ENCODE measurements at places on chromosomes 12 and 14.

- no peak for DNase-seq
Observed at GRCh38 chr12:124205405-124205804, 89.5 kb upstream of the RFLNA start.

DNA sequence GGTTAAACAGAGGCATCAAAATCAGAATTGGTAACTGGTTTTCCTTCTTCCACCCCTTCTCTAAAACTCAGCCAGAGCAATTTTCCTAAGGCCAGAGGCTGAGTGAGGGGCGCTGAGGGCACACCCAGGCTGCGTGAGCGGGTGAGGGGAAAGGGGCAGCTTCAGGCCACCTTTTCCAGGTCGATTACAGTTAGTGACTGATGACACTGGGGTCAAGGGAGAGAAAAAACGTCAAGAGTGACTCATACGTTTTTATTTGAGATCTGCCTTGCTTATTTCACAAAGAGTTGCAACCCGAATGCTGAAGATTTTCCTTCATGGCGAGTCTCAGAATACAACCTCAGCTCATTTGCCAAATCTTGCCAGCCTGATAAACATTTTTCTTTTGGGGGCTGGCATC lies 46.7 kb upstream of the EVL start:
- no peak for DNase-seq

DNA sequence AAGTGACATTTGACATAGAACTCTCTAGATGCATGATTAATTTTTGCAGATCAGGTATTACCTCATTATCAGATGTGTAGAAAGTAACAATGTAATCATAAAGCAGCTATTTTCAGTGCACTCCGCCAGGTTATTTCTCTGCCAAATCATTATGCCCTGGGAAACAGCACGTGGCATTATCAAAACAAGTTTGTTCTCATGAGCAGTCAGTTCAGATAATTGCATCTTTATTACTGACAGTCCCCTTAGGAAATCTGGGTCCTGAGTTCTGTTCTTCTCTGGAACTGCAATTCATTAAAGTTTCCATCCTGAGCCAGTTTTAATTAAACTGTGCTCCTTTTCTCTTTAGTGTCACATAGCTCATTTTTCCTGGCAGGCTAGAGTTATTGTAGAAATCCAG lies 94.7 kb upstream of the KRR1 start:
- DNase-seq = no peak

DNA sequence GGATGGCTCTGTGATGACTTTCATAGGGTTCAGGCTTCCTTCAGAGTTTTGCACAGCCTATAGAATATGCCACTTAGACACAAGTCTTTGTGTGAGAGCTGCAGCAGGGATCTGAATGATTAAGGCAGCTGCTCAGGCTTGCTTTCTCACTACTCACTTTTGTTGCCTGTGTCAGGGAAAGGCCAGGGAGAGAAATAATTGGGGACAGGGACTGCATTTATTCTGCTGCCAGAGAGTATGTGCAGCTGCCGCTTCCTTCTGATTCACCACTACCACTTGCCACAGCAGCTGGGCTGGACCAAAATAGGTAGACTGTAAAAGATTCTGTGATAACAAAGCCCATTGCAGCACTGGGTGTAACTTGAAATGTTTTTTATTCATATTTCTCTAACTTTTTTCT lies 49.7 kb downstream of the TRMT5 start:
- DNase-seq = no peak

- no peak for DNase-seq
Observed at GRCh38 chr12:68159681-68160304, at the start of gene IFNG. TSS of gene IFNG (minus strand) at chr12:68159740. CDS start at chr12:68159615, 125 bp downstream.

GRCh38 chr12:51392556-51393237 lies 1.5 kb upstream of the GALNT6 start:
- DNase-seq = no peak

GRCh38 chr12:132389026-132389425 lies 59.6 kb upstream of the GALNT9 start:
- no peak for DNase-seq

DNA sequence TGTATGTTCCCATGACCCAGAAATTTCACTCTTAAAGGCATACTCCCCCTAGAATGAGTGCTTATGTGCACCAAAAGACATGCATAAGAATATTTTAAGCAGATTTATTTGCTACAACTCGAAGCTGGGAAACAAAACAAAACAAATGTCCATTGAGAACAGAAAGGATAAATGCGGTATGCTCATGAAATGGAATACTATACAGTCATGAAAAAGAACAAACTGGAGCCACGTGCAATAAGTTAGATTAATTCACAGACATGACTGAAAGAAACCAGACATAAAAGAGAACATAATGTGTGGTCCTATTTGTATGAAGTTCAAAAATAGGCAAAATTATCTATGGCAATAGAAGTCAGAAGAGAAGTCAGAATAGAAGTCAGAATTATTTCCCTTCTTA lies 69.9 kb downstream of the TBX3 start:
- no peak for DNase-seq

DNA sequence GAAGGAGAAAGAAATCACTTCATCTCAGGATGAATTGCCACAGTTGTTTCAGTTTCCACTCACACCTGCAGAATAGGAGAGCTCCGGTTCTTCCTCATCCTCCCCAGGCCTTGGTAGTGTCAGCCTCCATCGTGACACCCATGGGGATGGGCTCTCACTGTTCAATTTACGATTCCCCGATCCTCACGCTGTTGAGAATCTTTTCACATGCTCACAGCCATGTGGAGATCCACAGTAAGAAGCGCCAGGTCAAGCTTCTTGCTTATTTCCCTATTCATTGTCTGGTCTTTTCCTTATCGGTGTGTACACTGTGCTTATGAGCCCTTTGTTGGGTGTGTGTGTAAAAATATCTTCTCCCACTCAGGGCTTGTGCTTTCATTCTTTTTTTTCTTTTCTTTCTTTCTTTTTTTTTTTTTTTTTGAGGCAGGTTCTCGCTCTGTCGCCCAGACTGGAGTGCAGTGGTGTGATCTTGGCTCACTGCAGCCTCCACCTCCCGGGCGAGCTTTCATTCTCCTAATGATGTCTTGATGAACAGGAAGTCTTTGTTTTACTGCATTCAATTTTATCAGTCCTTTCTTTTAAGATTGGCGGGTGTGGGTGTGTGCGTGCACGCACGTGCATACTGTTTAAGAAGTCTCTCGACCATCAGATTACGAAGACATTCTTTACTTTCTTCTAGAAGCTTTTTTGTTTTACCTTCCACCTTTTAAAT lies 21.5 kb downstream of the RIN3 start:
- DNase-seq = no peak

- no peak for DNase-seq
Observed at GRCh38 chr14:47678157-47678556, 2.8 kb upstream of the MDGA2 start.

GRCh38 chr12:64229796-64230195 lies 7.7 kb upstream of the KICS2 start:
- DNase-seq = no peak

DNA sequence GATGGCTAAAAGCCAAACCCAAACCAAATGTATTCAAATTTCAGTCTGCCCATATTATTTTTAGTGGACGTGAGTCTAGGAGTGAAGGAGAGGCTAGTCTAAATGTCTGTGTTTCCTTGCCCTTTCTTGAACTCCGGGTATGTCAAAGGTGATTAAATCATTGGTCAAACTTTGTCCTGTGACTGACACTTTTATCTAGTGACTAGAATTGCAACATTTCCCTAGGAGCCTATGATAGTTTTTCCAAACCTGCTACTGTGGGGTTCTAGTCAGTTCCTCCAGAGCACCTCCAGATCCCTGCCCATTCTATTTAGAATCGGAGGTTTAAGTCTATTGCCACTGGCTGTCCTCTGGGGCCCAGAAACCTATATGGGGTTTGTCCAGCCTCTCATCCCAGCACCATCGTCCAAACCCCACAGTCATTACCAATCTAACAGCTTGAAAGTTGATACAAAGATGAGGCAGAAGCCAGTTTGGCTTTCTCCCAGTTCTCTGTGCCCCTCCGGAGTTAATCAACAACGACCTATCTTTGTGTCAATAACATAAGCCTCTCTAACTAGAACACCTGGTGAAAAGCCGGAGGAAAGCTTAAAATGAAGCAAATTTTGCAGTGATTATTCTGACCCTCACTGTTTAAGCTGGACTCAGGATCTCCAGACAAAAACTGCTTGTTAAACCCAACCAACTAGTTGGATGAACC lies 306.7 kb downstream of the ZFP36L1 start:
- DNase-seq = no peak

- DNase-seq = peak; percentile 37
Observed at GRCh38 chr14:67166450-67166853, 22.8 kb upstream of the GARIN2 start.

DNA sequence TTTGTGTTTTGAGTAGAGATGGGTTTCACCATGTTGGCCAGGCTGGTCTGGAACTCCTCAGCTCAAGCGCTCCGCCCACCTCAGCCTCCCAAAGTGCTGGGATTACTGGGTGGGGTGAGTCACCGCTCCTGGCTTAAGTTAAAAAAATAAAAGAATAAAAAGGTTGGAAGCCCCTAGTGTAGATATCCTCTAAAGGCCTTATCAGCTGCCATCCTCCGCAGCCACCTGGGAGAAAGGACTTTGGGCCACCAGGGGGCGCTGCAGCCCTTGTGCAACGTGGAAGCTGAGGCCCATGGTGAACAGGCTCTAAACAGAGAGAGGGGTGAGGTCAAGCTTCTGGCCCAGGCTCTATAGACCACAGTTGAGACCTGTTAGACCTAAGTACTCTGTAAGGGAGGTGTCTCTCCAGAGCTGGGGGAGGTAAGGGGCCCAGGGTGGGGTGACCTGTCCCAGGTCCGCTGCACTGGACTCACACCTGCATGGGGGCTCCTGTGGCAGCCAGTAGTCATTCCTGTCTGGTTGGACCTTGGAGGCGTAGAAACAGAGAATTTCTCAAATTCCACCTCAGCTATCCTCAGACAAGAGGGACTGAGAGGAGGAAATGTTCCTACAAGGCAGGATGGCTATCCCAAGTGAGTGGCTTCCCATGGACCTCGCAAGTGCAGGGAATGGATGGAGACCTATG lies 14.0 kb upstream of the RACGAP1 start:
- DNase-seq = peak; percentile 91

DNA sequence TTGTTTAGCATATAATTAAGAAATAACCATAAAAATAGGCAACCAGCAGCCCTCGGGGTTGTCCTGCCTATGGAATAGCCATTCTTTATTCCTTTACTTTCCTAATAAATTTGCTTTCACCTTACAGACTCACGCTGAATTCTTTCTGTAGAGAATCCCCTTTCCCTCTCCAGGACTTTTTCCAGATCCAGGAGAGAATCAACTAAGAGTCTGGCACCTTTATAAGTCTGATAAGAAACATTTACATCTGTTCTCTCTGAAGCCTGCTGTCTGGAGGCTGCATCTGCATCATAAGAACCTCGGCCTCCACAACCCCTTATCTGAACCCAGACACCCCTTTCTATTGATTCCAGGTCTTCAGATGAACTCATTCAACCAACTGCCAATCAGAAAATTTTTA lies 32.3 kb downstream of the RIMBP2 start:
- DNase-seq = no peak

DNA sequence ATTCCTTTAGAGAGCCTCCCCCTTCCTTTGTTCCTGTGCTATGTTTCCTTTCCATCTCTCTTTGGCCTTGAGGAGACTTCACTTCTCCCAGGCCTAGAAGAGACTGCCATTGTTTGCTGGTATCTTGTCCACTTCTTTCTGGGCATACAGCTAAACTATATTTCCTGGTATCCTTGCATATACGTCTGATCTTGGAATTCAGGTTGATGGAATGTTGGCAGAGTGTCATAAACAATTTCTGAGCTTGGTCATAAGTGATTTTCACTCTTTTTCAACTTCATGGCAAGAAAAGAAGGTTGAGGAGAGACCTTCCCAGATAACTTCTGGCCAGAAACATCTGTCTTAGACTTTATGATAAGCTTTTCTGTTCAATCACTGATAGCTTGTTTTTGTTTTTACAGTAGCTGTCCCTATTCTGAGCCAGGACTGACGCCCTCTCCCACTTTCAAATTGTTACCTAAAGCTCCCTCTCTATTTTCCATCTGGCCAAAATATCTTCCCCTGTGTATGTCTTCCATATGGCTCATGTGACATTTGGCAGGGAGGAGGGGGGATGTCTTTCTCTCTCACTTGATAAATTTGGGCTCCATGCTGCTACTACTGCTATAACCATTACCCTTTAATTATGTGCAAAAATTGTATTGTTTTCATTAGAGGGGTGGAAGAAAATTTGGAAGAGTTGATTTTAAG lies 457.0 kb downstream of the ADAMTS20 start:
- no peak for DNase-seq

GRCh38 chr12:12158858-12159257 lies 88.1 kb downstream of the BCL2L14 start:
- DNase-seq = no peak

DNA sequence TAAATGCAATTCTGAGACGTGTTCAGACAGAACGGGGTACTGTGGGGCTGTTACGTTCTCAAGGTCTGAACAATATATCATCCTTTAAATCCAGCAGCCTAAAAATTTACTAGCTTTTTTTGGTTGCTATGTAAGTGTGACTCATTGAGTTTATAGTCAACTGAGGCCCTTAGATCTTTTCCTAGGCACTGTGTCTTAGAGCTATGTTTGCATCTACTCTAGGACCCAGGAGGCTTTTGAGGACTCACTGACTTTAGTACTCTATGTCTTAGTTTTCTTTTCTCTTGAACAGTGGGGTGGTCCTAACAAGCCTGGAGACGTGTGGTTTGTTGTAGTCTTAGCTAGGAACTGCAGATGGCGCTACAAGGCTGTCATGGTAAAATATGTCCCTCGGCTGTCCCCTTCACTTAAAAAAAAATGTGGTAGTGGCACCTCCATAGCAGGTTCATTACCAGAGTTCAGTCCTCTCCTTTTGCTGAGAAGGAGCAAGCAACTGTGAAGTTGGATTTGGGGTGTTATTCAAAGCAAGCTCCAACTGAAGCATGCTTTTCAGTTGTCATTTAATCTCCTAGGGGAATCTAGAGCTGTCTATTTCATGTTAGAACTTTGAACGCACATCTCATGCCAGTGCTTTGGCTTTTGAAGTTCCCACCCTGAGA lies 8.7 kb upstream of the SPATS2 start:
- DNase-seq = peak; percentile 58

DNA sequence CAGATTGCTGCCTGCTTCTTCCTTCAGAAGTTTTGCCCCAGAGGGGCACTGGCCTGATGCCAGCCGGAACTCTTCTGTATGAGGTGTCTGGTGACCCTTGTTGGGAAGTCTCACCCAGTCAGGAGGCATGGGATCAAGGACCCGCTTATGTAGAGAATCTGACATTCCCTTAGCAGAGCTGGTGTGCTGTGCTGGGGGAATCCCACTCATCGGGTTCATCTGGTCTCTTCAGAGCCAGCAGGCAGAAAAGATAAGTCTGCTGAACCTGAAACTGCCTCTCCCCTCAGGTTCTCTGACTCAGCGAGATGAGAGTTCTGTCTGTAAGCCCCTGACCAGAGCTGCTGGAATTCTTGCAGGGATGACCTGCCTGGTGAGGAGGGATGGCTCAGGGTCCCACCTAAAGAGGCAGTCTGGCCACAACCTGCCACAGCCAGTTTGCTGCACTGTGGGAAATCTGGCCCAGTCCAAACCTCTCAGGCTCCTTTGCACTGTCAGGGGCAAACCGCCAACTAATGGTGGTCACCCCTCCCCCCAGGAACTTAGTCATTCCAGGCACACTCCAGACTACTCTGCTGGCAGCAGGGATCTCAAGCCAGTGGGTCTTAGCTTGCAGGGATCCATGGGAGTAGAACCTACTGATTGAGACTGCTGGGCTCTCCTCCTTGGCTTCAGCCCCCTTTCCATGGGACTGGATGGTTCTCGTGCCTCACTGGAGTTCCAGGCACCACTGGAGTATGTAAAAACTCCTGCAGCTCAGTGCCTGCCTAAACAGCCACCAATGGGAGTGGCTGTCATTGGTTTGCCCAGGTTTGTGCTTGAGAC lies 4.1 kb downstream of the CLEC2D start:
- peak; percentile 23 for DNase-seq

GRCh38 chr14:47454025-47454424 lies 221.4 kb downstream of the MDGA2 start:
- DNase-seq = no peak
